Fibroblast of skin of scalp (primary cell): ENCODE measurements at places on chromosomes 12 and 14.

- DNase-seq = no peak
Observed at GRCh38 chr12:6316921-6317692, 6.6 kb downstream of the PLEKHG6 start.

DNA sequence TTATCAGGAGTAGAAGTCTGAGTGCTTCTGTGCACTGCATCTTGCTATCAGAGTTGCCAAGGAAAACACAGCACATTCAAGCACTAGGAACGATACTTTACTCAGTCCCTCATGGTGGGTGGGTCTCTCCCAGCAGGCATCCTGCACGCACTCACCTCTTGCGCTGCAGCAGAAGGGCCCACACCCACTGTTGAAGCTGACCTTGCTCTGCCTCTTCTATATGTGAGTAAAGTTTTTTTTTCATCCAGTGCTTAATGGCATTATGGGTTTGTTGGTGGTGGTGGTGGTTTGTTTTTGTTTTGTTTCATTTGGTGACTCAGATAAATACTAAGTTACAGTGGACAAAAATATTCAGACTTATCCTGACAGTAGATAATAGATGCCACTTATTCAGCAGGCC, 348.5 kb downstream of the EGLN3 start:
- no peak for DNase-seq

DNA sequence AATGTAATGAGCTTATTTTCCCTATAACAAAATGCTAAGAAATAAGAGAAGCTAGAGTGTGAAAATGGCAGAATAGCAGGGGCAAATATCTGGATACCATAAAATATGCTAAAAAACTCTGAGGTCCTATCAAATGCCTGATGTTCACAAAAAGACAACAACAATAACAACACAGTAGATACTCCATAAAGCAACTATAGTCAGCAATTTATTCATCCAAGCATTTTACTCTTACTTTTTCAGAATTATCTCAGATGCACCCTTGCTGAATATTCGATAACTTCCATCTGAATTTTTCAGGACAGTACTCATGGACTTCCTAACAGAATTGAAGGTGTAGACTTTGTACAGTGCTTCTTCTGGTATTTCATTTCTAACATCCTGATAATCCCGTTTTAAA, 88.9 kb downstream of the ATP2B1 start:
- no peak for DNase-seq

GRCh38 chr12:6552140-6552551, 3.7 kb downstream of the IFFO1 start:
- peak; percentile 52 for DNase-seq

- DNase-seq = peak; percentile 35
Observed at GRCh38 chr14:23881282-23881681, 72.3 kb upstream of the DHRS4 start.
